ENCODE measurements at places on chromosomes 4 and X.

DNA sequence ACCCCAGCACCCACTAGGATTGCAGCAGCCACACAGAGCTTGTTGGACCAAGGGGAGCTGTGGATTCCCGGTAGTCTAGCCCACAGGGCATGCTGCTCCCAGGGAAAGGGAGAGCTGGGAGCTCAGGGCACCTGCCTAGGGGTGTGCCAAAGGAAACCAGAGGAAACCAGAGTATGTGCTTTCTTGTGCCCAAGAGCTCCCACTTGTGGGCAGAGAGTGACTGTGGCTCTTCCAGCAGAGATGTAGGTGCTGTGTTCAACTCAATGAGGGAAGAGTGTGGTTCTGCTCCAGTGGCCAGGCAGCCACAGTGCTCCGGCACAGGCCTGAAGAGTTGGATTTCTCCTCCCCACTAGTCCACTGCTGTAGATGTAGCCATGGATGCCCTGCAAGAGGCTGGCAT, 1050.0 kb upstream of the INTU start:
- no peak for DNase-seq

- DNase-seq = no peak
Measured at GRCh38 chrX:77298790-77299189, 148.4 kb upstream of the FGF16 start.

DNA sequence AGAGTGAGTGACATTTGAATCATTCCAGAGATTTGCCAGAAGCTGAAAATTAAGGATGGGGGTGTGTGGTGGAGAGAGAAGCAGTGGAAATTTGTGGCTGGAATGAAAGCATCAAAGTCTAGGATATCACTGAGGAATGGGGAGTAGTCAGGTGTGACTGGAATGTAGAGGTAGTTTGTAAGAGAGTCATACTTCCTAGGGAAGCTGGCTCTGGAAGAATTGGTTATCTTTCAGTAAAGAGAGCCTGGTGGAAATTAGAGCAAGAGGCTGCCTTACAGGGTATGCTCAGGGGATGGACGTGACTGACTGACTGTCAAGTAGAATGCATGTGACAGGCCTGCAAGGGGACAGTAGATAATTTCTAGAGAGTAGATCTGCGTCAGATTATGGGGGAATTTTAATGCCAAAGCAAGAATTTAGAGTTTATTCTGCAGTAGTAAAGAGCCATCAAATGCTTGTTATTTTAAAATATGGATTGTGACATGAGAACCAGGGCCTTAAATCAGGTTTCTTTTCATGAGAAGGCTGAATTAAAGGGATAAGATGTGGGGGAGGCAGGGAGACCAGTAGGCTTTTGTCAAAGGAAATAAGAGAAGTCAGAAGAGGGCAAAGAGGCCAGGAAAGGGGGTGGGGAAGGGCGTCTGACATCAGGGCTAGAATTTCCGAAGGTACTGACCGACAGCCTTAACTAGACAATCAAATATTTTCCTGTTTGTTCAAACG, 109.9 kb downstream of the AFF1 start:
- no peak for DNase-seq

DNA sequence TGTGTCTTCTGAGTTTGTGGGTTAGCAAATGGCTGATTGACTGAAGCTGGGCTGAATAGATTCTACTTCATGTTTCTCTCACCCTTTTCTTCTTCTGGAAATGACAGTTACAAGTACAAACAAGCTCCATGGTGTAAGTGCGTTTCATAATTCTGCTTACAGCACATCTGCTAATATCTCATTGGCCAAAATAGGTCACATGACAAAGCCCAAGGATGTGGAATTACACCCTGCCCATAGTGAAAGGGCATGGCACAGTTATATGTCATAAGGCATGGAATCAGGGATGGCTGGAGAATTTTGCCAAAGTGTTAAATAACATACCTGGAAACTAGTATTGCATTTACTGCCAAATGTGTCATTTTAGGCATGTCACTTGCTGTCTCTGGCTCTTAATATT, 327.2 kb downstream of the NKX6-1 start:
- no peak for DNase-seq

DNA sequence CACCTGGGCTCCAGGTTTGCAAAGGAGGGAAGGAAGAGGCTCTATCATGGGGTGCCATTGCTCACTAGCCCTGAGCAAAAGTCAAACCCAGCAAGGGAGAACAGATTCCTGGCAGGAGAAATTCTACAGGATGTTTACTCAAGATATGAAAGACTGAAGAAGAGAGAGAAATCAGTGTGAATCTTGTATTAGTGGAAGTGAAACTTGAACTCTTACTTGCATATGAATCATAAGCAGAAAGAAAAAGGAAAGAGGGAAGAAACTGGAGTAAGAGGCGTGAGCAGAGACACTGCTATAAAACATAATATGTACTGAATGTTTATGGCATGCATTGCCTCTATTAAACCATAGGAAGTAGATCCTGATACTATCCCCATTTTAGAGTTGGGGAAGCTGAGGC, 60.9 kb downstream of the C4orf46 start:
- DNase-seq = no peak

- no peak for DNase-seq
Measured at GRCh38 chr4:107863416-107863815, 38.7 kb downstream of the SGMS2 start.

GRCh38 chr4:185244763-185245162, 35.4 kb downstream of the SNX25 start:
- DNase-seq = no peak

- DNase-seq = no peak
Measured at GRCh38 chr4:127604949-127605709, 27.6 kb upstream of the INTU start.

DNA sequence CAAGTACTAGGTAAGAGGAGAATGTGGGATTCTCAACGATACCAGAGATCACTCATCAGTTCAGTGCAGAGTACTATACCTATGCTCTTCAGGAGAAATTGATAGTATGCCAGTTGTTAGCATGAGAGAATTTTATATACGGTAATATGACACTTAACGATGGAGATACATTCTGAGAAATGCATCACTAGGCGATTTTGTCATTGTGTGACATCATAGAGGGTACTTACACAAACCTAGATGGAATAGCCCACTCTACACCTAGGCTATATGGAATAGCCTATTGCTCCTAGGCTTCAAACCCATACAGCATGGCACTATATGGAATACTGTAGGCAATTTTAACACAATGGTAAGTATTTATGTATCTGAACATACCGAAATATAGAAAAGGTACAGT, 140.2 kb downstream of the SLIT2 start:
- no peak for DNase-seq

DNA sequence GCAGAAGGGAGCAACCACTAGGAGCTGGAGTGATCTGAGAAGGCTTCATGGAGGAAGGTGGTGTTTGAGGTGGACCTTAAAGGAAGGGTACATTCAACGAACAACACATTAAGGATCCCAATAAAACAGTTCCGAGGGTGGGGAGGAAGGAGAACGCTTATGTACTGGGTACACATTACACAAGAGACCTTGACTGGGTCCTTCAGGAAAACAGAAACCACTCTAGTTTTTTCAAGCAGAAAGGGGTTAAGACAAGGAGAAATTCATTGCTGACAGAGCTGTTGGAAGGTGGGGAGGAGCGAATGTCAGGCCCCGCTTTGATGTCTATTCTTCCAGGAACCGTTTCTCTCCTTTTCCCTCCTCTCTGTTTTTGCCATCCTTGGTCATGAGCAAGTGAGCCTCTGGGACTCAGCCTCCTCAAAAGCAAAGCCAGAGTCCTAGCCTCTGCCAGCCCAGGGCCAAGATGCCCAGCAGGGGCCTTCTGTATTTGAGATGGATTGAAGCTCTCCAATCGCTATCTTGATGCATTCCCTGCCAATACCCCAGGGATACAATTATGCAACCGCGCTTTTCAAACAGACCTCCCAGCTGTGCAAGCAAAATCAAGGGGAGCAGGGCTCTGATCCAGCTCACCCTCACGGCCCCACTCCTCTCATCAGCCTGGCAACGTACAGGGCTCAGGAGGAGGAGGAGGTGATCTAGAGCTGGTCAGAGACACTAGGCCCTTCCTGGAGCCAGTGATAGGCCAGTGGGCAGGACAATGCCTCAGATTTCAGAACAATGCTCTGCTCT, 48.4 kb downstream of the ZBTB49 start:
- no peak for DNase-seq

DNA sequence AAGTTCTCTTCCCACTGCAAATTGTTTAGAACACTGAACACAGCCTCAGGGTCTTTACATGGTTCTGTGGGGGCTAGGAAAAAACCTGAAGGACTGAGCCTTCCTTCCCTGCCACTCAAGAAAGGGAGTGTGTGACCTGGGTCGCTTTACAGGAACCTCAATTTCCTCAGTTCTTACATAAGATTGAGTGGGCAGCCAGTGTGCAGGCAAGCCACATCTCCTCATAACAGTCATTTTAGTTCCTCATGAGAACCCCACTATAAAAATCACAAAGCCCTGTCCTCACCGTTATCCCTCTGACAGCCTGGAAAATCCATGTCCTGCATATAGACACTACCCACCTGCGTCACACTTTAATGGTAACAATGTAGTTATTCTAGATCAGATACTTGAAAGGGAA, 2.1 kb upstream of the ETDC start:
- DNase-seq = no peak

- DNase-seq = no peak
Measured at GRCh38 chrX:129516402-129516801, 6.9 kb downstream of the SMARCA1 start.

DNA sequence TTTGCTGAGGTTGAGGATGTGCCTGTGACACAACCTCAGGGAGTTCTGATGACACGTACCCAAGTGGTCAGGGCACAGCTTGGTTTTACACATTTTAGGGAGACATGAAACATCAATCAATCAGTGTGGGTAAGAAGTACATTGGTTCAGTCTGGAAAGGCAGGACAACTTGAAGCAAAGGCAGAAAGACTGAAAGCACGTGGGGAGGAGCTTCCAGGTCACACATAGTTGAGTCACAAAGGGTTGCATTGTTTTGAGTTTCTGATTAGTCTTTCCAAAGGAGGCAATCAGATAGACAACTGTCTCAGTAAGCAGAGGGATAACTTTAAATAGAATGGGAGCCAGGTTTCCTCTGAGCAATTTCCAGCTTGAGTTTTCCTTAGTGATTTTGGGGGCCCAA, 1910.0 kb upstream of the AGA start:
- DNase-seq = no peak

GRCh38 chrX:131356725-131357124, 67.6 kb upstream of the IGSF1 start:
- DNase-seq = no peak

- DNase-seq = no peak
Measured at GRCh38 chr4:79087071-79087470, 147.8 kb upstream of the PAQR3 start.
